Activated T-cell treated with anti-CD3 and anti-CD28 coated beads, Interleukin-2, amount 50 U/mL, for 72 hours (primary cell): ENCODE measurements at places on chromosomes 12 and 14.

DNA sequence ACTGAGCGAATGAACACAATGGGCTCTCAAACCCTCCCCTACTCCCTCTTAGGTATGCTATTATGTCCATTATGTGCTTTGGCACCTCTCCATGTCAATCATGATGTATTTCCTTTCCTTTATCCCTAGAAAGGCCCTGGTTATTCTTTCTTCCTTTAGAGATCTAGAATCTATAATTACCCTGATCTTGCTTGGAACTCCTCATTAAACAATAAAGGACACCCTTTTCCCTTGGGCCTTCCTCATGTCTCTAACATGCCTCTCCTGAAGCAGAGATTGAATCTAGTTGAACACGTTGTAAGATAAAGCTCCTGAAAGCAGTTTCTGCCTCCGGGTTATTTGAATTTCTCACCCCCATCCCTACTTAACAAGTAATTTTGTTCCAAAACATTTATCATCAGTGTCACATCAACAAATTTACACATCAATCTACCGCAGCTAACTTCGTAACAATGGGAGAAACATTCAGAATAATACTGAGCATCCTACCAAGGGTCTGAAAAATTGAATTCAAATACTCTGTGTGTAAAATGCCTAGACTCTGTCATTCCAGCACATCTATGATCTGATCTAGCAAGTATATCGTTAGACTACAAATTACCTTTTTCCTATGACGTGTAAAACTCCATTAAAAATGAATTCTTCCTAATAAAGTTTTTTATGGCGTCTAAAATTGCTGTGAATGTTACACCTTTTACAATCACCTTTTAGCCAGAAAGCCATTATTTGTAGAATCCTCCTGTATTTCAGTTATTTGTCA is 5.4 kb downstream of the USP44 start:
- no peak overlapping the region for H3K4me3 ChIP-seq
- no peak for DNase-seq
- H3K27ac ChIP-seq = no peak overlapping the region
- H3K27me3 ChIP-seq = no peaks in the 10 kb centered on the region
- peaks cover 44% of the 10 kb centered on the region for H3K4me1 ChIP-seq
- H3K36me3 ChIP-seq = peaks cover 6% of the 10 kb centered on the region

DNA sequence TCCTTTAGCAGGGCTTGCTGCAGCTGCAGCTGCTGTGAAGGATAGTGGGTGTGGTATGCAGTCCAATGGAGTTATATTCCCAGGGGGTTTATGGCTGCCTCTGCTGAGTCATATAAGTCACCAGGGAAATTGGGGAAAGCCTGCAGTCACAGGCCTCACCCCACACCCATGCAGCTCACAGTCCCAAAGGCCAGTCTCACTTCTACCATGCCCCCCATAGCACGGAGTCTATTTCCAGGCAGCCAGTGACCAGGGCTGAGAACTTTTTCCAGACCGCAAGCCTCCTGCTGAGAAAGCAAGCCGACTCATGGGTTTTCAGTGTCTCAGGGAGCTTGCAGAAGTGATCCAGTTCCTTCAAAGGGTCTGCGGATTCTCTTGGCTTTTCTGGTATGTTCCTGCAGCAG is 322.4 kb upstream of the CLEC14A start:
- no peak for DNase-seq
- H3K36me3 ChIP-seq = no peaks in the 10 kb centered on the region
- H3K27me3 ChIP-seq = no peaks in the 10 kb centered on the region
- no peak overlapping the region for H3K4me3 ChIP-seq
- no peak overlapping the region for H3K27ac ChIP-seq

- H3K36me3 ChIP-seq = no peaks in the 10 kb centered on the region
- peaks cover 35% of the 10 kb centered on the region for H3K4me1 ChIP-seq
- H3K4me3 ChIP-seq = peak overlapping the region; percentile 80
- H3K27ac ChIP-seq = no peak overlapping the region
- DNase-seq = no peak
Measured at GRCh38 chr12:53096089-53096741, 1.3 kb upstream of the IGFBP6 start.

DNA sequence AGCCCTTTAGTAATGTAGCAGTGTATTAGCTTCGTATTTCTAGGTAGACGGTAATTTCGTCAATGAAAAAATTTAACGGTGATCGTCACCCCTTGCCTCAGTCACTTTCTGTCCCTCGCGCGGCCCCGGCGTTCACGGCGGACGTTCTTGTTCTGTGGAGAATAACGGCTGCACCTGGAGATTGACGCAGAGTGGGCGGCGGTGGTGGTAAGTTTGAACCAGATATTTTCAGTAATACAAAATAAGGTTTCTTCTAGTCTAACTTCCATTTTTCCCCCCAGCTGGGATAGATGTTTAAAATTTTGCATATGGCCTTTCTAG is 341 bp downstream of the ZNF10 start:
- H3K36me3 ChIP-seq = peaks cover 68% of the 10 kb centered on the region
- H3K27me3 ChIP-seq = no peaks in the 10 kb centered on the region
- H3K27ac ChIP-seq = peak overlapping the region; percentile 98
- peak overlapping the region; percentile 100 for H3K4me3 ChIP-seq
